ENCODE measurements at places on chromosomes 6 and 20. TPM values are rescaled to one million over a fixed set of nuclear protein-coding genes. Genes with fewer than 3 reads are reported as not detected.

DNA sequence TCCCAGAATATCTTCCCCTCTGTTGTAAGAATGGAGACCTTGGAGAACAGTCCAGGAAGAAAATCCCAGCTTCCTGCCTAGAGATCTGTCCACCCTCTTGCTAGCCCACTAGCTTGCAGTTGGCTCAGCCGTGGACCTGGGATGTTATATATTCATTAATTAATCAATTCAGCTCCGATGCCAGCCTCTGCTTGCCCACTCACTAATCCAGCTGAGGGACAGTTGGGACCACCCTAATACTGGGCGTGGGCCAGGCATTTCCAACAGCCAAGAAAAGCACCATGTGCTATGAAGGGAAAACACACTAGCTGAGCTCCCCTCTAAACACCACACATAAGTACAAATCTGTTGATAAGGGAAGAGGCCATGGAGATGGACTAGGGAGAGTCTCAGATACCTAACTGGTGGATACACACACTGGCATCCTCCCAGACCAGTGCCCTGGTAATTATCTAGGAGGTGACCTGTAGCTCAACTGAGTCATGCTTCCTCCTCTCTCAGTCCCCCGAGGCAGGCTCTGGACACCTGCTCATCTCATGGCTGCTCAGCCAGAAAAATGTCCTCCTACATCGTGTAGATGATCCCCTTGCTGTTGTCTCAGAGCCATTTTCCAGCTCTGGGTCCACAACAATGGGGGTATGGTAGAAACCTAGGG, 78.9 kb downstream of the ANKRD60 start:
- no peak for DNase-seq

DNA sequence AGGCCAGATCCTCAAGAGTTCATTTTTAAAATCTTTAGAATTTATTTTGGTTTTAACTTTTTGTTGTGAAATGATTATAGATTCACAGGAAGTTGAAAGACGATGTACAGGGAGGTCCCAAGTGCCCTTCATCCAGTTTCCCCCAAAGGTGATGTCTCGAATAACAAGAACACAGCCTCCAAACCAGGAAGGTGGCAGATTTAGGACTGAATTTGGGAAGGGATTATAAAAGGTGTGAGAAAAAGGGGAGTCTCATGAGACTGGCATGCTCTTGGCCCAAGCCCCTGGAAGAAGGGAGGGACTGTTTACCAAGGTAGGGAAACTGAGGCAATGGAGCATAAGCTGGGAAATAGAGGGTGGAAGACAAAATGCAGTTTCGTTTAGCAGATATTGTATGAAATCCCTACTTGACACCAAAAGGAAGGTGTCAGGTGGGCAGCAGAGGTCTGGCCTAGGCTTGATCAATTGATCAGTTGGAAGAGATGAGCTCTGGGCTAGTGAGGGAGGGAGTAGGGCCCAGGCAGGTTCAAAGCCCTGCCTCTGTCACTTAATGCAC, 81.2 kb downstream of the BMP7 start:
- no peak for DNase-seq

DNA sequence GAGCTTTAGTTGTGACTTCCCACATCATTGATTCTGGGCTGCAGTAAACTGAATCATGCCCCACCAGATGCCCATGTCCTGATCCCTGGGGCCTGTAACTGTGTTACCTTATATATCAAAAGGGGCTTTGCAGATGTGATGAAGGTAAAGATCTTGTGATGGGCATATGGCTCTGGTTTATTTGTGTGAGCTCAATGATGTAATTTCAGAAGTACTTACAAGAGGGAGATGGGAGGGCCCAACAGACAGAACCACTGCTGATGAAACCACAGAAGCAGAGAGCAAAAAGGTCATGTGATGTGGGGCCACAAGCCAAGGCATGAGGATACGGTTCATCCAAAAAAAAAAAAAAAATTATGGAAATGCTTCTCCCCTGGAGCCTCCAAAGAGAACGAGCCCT, 118.7 kb downstream of the TOX2 start:
- DNase-seq = no peak

Gene BPIFA2
- not detected for polyA plus RNA-seq

Gene WFDC5
- polyA plus RNA-seq = not detected

Data from small intestine (tissue), 16 donors.